ENCODE measurements at places on chromosomes 16 and 17.

GRCh38 chr17:80497726-80498241 lies 21.4 kb upstream of the NPTX1 start:
- no peak for DNase-seq

DNA sequence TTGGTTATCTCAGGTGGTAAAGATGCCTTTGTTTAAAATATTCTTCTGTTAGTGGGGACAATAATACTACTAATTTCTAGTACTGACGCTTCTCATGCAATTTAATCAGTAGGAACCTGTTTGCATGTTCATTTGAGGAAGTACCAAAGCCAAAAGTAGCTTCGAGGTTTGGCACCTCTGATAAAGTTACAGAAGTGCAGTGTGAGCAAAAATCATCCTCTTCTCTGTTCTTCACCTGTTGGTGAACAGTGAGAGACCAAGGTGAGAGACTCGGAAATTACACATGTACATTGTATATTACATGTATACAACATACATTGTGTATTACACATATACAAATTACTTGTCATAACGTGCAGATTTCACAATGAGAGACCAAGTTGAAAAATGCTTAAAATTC lies 404.6 kb downstream of the MAF start:
- DNase-seq, result no peak

DNA sequence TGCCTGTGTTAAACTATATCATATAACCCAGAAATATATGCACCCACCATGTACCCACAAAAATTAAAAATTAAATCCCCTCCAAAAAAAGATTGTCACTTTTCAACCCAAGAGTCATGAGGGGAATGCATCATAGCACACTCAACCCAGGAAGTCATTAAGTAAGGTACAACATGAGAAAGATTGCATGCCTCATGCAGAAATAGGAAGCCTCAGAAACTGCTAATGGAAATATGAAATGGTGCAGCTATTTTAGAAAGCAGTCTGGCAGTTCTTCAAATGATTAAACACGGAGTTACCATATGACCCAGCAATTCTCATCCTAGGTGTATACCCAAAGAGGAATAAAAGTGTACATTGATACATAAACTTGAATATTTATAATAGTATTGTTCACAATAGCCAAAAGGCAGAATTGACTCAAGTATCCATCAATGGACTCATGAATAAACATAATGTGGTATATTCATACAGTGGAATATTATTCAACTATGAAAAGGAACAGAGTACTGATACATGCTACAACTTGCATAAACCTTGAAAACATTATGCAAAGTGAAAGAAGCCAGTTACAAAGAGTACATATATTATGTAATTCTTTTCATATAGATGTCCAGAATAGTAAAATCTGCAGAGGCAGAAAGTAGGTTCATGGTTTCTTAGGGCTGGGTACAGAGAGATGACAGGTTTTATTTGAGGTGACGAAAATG lies 70.4 kb downstream of the TMEM100 start:
- no peak for DNase-seq

DNA sequence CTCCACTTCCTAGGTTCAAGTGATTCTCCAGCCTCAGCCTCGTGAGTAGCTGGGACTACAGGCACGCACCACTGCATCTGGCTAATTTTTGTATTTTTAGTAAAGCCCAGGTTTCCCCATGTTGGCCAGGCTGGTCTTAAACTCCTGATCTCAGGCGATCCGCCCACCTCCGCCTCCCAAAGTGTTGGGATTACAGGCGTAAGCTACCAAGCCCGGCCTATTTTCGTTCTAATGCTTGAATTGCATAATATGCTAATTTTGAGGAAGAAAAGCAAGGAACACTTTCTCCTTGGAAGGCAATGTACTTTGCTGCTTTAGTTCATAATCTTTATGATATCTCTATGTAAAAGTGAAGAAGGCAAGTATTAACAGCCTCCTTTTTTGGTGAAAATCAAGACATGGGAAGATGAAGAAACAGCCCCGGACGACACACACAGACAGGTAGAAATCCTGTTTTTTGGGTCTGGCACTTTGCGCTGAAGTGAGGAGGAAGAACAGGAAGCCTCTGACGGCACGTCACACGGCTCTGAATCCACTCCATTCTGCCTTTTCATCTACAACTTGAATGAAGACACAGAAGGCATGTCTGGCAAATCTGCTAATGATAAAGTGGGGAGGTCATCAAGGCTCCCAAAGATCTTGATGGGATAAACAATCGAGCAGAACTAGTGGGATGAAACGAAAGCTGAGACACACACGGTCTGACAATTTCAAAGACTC lies 24.9 kb downstream of the VPS53 start:
- no peak for DNase-seq

DNA sequence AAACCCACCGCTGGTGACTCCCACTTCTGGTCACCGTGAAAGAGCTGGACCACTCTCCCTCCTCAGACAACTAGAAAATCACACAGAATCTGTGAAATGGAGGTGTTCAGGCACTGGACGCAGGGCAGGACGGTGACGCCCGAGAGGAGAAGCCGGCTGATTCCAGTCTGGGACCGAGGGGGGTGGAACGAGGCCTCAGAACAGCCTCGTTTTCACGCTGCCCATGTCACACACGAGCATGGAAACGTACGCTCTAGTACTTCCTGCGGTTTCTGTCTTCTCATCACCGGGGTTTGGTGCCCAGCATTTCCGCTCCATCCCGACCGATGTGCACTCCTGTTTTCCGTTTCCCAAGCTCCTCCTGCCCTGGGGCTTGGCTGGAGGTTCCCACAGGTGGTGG lies 101.8 kb upstream of the METRNL start:
- DNase-seq, result no peak

Measured in stimulated activated CD8-positive, alpha-beta memory T cell treated with anti-CD3 and anti-CD28 coated beads, Interleukin-2, amount 100 ng/mL, for 1 hour (primary cell).